ENCODE measurements at places on chromosomes 5 and 9.

DNA sequence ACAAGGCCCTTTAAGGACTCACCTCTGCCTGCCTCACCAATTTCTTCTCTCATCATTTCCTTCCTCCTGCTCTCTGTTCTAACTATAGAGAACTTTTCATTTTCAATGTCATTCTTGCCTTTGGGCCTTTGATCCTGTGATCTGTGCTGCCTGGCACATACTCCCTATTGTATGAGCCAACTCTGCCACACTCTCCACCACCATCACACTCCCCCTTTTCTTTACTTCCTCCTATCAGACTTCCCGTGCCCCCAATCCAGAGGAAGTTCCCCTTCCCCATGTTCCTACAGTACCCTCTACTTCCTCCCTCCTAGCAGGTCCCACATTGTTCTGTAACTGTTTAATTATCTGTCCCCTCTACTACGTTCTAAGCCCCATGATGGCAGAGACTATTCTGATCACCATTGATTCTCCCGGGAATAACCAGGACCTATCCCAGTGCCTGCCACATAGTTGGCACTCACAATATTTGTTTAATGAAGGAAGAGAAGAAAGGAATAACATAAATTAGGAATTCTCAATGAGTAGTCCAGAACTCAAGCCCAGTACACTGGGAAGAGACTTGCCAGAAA lies 27.5 kb downstream of the ADAM19 start:
- no peak for DNase-seq

DNA sequence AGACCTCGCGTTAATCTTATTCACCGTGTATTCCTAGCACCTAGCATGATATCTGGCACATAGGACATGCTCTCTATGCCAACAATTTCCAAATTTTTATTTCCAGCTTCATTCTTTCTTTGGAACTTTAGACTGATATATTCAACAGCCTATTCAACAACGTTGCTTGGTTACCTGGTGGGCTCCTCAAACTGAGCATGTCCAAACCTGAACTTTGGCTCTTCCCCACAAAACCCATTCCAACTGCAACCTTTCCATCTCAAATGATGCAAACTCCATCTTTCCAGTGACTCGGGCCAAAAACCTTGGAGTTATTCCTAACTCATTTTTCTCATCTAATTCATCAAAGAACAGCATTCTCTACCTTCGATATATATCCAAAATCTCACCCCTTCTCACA lies 525.2 kb downstream of the AGTPBP1 start:
- DNase-seq, result no peak

GRCh38 chr9:130268521-130269211 lies 3.1 kb downstream of the HMCN2 start:
- peak; percentile 76 for DNase-seq

DNA sequence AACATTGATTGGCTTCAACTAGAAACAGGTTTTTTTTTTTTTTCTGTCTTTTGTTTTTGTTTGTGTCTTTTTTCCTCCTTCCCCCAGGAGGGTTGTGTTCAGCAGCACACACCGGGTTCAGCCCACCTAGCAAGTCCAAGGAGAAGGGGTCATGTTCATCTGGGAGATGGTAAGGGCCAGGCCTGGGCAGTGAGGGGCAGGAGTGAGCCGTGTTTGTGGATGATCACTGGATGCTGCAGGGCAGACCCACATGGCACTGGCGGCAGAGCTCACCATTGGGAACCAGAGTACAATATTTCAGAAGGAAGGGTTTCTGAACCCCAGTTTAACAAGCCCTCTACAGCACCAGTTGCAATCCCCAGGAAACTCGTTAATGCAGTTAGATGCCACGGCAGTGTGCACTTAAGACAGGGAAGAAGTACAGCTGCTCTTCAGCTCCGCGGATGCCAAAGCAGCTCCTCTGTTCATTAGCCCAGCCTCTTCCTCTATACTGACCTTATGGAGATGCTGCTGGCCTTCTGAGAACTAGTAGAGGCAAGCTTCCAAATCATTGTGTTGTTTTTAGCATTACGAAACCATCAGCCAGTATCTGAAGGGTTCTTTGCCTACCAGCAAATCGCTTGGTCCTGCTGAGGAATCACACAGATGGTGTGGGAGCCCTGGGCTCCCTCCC lies 508.2 kb upstream of the WWC1 start:
- DNase-seq, result no peak

DNA sequence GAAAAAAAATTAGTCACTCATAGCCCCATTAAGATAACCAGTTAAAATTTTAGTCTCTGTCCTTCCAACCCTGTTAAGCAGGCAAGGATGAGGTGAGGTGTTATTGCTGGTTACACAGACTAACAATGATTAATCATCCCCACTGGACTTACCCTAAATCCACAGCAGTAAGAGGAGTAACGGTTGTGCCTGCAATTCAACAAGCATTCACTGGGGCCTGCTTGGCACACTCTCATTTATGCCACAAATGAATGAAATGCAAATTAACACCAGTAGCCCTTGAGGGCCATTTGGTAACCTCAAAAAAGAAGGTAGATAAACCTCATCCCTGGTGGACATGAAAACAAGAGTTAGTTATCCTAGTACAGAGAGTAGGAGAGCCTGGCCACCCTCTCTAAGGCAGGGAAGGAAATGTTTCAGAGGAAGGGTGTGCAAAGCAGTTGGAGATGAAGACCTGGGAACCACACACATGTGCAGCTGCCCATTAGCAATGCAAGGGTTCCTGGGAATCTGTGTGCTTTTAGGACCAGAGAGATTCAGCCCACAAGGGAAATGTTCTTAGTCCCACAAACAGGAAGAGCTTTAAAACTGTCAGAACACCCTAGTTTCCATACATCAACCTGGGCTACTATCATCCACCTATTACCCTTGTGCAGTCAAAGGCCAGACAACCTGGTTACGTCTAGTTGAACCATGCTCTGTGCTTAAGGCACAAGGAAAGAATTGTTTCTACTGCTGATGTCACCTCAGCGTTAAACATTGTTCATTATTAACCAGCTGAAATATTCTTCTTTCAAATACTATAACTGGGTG lies 7.7 kb downstream of the LHFPL2 start:
- DNase-seq, result no peak

- no peak for DNase-seq
Observed at GRCh38 chr5:78675956-78676730, 27.6 kb upstream of the LHFPL2 start.

DNA sequence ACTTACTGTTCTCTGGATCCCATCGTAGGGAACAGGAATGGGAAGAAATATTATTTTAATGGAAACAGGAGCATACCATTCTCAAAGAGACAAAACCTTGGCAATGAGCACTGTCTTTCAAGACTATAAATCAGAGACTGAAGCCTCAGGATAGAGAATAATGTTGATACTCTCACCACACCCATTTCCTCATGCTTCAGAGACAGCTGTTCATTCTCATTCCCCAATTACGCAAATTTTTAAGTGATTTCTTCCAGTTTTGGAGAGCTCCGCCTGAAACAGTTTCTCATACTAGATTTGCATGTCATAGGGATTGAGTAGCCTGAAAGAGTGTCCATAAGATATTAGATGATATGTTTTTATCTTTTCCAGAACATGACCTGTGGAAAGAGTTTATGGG lies 290.5 kb upstream of the RASA1 start:
- no peak for DNase-seq

DNA sequence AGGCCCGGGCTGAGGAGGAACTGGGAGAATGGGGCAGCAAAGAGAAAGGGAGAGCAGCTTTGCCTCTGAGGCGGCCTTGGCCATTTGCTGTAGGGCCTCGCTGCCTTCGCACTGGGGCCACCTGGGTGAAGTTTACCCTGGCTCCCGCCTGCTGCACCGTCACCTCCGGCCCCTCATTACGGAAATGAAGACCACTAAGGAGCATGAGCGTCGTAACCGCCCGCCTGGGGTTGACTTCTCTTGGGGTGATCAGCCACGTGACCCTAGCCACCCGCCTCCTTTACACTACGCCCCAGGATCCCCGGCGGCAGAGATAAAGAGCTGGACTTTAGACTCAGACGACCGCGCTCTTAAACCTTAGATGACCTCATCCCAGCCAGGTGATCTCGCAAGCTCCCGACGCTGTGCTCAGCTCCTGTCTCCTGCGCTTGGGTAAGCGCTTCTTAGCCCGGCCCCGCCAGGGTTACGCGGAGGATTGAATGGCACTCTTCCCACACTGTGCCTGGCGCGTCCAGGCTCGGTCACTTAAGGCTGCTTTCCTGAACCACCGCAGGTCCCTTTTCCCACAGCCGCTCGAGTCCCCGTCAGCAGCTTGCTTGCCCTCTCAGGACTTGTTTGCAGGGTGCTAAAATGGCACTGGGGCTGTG lies 107.9 kb upstream of the LARP1 start:
- DNase-seq, result peak; percentile 88

DNA sequence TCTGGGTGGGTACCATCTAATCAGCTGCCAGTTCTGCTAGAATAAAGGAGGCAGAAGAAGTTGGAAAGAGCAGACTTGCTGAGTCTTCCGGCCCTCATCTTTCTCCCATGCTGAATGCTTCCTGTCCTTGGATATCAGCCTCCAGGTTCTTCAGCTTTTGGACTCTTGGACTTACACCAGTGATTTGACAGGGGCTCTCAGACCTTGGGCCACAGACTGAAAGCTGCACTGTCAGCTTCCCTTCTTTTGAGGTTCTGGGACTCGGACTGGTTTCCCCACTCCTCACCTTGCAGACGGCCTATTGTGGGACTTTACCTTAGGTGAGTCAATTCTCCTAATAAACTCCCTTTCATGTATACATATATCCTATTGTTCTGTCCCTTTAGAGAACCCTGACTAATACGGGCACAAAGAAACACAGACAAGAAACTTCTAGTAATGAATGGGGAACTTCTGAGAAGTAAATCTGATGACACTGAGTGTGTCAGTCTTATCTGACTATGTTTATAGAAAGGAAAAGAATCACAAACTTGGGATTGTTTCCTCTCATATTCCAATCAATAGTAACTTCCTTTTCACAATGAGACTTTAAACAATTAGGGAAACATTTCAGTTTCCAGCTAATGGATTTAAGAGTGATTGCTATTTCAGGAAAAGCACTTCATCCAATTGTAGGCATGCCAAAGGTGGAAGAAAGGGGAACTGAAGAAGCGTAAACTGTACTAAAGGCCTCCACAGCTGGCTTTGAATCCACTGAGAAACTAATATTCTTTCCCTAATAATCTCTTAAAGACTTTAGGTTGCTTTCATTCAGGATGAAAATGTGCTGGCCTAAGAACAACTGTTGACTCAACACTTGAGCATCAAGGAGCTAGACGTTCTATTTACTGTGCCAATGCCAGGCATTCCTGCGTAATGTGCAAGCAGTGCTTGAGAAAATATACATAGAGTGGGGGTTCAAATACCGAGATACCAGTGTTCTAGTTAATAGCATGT lies 127.9 kb upstream of the PTGER4 start:
- DNase-seq, result no peak

DNA sequence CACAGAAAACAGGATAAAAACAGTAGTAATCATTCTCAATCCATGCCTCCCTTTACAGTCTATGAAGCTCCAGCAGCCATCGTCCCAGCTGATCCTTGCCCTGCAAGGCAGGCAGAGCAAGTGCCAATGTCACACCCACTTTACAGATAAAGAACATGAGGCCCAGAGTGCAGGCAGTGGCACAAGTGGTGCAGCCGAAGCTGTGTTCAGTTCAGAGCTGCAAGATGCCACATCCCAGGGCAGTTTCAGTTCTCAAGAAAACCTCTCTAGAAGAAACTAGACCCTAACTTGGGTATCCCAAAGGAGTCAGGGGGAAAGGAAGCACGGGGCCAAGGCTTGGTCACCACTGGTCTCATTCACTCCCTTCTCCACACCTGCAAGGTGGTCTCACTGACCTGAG lies 34.6 kb upstream of the CPLX2 start:
- no peak for DNase-seq

- DNase-seq, result peak; percentile 79
Observed at GRCh38 chr5:100430268-100431195, 104.6 kb upstream of the FAM174A start.

DNA sequence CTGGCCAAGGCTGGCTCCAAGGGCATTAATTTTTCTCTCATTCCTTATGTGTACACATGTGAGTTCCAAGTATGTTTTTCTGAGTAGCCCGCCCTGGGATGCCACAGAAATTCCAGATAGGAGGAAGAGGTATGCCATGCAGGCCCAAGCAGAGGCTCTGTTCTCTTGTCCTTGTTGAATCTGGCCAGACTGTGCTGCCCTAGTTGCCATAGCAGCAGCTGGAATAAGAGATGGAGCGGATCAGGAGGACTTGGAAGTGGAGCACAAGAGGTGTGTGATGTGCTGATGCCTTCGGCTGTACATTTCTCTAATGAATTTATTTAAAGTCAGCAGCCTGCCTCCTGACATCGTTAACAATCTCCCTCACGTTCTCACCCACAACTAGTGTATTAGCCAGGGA lies 235.6 kb upstream of the RPS23 start:
- DNase-seq, result peak; percentile 51

- no peak for DNase-seq
Observed at GRCh38 chr9:5626727-5627634, 1.9 kb upstream of the RIC1 start.

GRCh38 chr5:133694181-133694831 lies 82.0 kb upstream of the FSTL4 start:
- no peak for DNase-seq

- DNase-seq, result peak; percentile 62
Observed at GRCh38 chr9:124941679-124942561, 1.0 kb upstream of the GOLGA1 start.

DNA sequence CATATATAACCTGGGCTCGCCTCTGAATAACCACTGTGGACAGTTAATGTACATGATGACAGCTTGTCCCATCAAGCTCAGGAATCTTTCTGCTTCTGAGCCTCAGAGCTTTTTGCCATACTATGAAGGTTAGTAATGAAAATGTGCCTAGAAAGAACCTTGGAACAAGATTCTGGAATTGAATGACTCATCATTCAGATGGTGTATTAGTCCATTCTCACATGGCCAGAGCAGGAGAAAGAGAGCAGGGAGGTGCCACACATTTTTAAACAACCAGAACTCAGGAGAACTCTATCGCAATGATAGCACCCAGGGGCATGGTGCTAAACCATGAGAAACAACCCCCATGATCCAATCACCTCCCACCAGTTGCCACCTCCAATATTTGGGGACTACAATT lies 542.1 kb downstream of the PRR16 start:
- DNase-seq, result no peak

DNA sequence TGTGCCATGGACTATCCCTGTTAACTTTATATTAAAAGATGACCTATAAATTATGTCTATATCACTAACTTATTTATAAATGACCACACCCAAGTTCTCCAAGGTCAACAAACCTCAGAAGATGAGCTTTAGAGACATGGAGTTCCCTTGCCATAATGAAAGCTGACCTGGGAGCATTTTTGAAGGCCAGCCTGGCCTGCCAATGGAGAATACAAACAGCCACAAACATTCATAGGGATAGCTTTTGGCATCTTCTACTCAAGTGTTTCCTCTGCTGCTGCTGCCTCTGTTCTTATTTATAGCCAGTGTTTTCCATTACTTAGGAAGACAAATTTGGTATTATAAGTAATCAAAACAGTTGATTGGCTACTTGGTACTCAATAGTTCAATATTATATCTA lies 117.3 kb upstream of the ADAMTS19 start:
- no peak for DNase-seq
